Inflammatory macrophage treated with lipopolysaccharide for 4 hours (primary cell): ENCODE measurements at places on chromosomes 6 and 20.

GRCh38 chr6:41763470-41763869 lies 16.2 kb downstream of the FRS3 start:
- peak; percentile 62 for DNase-seq

GRCh38 chr6:103587722-103588121 lies 1272.0 kb downstream of the HACE1 start:
- DNase-seq = no peak

DNA sequence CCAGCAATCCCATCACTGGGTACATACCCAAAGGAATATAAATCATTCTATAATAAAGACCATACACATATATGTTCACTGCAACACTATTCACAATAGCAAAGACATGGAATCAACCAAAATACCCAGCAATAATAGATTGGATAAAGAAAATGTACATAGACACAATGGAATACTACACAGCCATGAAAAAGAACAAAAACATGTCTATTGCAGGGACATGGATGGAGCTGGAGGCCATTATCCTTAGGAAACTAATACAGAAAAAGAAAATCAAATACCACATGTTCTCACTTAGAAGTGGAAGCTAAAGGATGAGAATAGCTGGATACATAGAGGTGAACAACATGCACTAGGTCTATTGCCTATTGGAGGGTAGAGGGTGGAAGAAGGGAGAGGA lies 674.6 kb downstream of the PHF3 start:
- no peak for DNase-seq

GRCh38 chr20:8862092-8862491 lies 206.8 kb upstream of the PLCB4 start:
- no peak for DNase-seq

- DNase-seq = no peak
Observed at GRCh38 chr6:44732243-44732642, 344.7 kb downstream of the CDC5L start.

DNA sequence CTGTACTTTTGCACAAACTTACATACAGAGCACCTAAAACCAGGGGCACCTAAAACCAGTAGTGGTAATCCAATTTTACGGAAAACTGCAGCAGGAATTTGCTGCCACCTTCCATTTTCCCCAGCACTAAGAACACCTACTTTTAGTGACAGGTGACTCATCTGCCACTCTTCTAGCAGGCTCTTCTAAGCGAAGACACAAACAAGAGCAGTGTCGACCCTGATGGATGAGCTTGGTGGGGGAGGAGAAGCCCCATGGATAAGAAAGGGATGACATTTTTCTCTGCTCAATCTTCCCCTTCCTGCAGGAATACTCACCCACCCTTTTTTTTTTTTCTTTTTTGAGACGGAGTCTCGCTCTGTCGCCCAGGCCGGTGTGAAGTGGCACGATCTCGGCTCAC lies 116.9 kb downstream of the GMPR start:
- no peak for DNase-seq

DNA sequence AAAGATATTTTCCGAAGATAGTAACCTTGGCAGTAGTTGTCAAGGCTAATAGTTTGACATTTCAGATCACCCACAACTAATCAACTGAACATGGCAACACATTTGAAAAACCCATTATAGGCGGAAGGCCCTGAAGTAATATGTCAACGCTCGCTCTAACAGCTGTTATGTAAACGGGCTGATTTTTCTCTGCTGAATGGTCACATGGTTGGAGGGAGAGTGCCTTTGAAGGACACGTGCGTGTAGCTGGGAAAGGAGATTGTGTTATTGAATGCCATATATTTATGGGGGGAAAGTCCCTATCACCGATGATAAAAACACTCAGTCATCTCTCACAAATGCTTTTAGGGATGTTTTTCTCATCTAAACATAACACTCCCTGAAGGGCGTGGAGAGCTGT lies 160.0 kb upstream of the RALGAPA2 start:
- DNase-seq = no peak

GRCh38 chr6:106670236-106670635 lies 40.9 kb downstream of the QRSL1 start:
- DNase-seq = no peak

DNA sequence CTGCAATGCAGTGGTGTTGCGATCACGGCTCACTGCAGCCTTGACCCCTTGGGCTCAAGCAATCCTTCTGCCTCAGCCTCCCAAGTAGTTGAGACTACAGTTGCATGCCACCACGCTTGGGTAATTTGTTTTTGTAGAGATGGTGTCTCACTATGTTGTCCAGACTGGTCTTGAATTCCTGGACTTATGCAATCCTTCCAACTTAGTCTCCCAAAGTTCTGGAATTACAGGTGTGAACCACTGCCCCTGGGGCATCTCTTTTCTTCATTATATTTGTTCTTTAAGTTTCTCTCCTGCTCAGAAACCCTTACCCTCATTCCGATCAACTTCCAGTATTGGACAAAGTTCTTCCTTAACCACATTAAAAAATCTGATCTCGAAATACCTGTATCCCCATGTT lies 44.7 kb upstream of the DEK start:
- no peak for DNase-seq

DNA sequence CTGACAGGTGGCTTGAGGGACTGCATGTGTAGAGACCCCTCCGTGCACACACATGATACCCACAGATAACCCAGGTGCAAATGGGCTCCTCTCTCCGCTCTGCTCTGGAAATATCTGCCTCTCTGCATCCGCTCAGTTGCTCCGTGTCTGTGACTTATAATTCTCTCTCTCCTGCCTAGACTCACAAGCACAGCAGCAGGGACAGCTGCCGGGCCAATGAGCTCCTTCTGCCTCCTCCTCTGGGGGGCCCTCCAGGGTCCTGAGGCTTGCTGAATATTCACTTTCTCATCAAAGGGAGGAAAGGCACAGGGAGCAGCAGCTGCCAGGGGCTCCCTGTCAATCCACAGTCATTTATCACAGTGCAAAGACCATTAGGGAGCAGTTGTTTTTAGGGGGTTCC lies 24.1 kb downstream of the LRFN2 start:
- DNase-seq = no peak

DNA sequence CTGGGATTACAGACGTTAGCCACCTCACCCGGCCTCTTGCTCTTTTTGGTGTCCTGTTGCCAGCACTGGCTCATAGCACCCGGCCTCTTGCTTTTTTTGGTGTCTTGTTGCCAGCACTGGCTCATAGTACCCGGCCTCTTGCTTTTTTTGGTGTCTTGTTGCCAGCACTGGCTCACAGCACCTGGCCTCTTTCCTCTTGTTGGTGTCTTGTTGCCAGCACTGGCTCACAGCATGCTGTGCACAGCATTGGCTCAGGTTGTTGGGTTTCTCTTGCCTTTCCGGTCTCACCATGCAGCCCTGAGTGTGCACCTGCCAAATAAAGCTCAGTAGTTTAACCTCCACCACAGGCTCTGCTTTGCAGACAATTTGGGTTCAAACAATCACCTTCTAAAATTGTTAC lies 208.2 kb downstream of the THBS2 start:
- no peak for DNase-seq

DNA sequence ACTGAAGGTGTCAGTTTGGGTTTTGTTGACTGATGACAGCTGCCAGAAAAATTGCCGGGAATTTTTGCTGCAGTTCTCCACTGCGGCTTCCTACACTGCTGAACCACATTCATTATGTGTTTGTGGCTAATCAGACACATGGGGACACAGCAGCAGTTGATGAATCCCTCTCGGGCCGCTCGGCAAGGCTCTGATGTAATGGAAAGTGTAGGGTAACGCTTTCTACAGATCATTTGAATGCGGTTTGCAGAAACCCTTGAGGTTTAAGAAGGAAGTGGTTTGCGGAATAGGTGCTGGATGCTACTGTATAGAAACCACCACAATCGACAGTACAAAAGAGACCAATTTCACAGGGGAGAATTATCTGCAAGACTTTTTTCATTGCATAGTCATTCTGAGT lies 138.7 kb upstream of the SASH1 start:
- peak; percentile 74 for DNase-seq

GRCh38 chr20:13493143-13493542 lies 145.6 kb downstream of the TASP1 start:
- no peak for DNase-seq

DNA sequence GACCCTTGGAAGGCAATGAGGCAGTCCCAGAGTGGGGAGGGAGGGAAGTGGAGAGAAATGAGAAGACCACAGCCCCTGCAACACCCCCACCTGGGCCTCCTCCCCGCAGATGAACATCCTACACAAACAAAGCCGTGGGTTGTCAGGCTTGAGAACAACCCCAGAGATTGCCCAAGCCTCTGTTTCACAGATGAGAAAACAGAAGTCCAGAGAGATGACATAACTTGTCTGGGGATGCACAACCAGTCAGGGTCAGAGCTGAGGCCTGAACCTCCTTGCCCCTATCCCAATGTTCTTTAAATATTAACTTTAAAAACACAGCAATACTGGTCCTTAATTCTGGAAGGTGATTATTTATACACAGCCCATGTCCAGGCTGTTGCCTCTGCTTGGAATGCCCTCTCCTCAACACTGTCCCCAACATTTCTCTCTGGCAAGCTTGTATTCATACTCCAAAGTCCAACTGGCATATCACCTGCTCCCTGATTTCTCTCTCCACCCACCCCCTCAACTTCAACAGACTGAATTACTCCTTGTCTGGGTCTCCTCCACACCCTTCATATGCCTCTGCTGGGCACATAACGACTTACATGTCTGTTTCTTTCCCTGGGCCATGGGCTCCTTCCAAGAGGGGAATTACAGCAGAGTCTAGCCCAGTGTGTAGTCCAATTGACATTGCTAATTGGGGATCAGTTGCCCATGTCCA lies 135.5 kb upstream of the LRFN2 start:
- peak; percentile 75 for DNase-seq

DNA sequence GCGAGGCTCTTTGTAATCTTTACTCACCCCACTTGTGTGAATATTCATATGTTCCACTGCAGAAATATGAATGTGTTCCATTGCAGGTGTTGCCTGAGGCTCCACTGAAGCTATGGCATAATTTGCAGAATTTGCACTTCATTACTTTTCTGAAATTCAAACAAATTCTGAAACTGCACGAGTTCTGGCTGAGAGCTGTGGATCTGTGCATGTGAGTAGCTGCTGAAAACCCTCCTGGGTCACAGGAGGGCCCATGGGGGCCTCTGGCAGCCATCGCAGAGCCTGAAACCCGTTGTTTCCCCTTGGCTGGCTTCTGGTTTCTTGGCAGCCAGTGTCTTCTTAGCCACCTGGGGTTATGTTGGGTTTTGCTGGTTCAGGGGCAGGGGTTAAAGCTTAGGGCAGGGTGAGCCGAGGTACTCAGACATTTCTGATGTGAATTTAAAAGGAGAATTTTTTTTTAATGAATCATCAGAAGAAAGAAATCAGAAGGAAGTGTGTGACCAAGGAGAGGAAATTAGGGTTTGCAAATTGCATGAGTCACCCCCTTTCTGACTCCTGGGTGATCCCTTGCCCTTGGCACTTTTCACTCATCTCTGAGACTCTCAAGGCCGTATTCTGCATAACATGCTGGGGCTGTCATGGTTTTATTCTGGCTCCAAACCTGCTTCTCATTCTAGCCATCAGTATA lies 40.6 kb downstream of the TOX2 start:
- peak; percentile 70 for DNase-seq

DNA sequence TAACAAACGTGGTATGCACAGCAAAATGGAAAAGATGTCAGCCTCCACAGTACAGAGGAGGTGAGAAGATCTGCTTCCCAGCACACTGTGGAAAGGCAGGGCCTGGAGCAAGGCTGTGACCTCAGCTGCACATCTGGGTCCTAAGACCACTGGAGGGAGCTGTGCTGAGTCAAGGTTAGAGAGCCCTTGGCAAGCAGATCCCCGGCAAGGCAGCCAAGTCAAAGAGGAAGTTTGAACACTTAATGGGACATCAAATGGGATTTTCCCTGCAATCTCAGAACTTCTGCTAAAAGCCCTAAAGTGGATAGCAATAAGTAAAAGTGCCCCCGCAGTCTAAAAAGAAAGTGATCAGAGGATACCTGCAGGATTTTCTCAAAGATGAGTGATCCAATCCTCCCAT lies 39.5 kb downstream of the UNC5CL start:
- DNase-seq = peak; percentile 90

- DNase-seq = peak; percentile 49
Observed at GRCh38 chr6:144344646-144345045, 59.5 kb downstream of the UTRN start.

DNA sequence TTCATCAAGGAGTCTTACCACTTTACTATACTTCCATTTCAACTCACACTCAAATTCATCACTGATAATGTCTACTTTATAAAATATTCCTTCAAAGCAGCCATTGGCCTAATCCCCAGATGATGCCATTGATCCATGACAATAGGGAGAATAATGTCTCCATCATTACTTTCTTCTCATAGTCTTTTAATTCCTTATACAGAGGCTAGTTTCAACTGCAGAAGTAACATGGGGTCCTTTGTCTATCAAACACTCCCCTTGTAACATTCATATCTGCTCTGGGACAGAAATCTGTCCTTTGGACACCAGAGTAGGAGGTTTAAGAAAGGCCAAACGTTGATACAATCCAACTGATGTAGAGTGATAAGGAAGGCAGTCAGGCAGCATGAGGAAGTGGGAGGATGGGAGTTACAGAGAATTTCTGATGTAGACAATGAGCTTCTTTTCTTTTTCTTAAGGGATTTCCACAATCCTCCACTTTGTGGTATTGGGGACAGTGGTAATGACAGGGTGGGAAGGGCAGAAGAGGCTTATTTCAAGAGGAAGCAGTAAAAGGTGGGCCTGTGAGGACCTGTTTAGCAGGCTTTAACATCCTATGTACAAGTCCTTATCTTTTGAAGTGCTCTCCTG lies 18.9 kb upstream of the HLA-DOA start:
- DNase-seq = peak; percentile 59

DNA sequence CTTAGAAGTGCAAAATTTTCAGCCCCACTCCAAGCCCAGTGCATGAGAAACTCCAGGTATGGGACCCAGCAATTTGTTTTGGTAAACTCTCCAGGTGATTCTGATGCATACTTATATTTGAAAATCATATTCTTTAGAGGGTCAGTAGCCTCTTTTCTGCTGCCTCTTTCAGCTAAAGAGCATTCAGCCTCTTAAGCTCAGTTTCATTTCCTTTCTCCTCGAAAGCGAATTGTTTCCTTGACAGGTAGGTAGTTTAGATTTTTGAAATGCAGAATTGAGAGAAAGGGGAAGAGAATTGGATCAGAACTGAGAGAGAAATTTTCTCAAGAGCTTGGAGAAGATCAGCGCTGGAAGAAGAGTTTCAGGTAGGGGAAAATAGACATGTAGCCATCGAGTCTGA lies 995.8 kb upstream of the FLRT3 start:
- no peak for DNase-seq

GRCh38 chr6:163759542-163759941 lies 345.0 kb downstream of the QKI start:
- DNase-seq = no peak

DNA sequence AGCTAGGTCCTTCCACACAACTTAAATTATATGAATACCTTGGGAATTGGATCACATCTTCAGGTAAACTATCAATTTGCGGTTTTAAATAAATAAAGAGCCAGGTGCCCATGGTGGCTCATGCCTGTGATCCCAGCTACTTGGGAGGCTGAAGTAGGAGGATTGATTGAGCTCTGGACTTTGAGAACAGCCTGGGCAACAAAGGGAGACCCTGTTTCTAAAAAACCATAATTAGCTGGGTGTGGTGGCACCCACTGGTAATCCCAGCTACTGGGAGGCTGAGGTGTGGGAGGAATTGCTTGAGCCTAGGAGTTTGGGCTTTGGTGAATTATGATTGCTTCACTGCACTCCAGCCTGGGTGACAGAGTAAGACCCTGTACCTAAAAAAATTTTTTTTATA lies 3.4 kb downstream of the GMNN start:
- no peak for DNase-seq

- no peak for DNase-seq
Observed at GRCh38 chr20:1887321-1887720, 7.9 kb upstream of the SIRPA start.
